ENCODE measurements at places on chromosomes 13 and 19.
A peak's percentile ranks its signal among the peaks of the same experiment; 100 is the strongest.

DNA sequence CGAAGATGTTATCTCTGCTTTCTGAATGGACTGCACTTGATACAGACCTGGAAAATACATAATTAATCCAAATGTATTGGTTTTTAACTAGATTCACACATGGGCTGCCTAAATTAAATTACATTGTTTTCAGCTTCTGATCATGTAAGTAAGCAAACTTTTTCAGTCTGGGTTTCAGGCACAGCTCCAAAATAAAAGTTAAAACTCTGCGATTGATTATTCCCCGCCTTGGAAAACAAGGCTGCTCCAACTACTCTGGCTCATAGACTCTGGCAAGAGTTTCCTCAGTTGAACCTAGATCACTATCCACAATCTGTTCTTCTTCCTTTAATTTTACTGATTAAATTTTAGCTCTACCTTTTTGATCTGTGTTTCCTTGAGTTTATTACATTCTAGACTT is 526.0 kb upstream of the SPRY2 start:
- no peak for DNase-seq

GRCh38 chr13:22103046-22104027 is 432.5 kb downstream of the FGF9 start:
- no peak for DNase-seq

- no peak for DNase-seq
These were observed 23.0 kb downstream of the GJA3 start for GRCh38 chr13:20137875-20138274.

DNA sequence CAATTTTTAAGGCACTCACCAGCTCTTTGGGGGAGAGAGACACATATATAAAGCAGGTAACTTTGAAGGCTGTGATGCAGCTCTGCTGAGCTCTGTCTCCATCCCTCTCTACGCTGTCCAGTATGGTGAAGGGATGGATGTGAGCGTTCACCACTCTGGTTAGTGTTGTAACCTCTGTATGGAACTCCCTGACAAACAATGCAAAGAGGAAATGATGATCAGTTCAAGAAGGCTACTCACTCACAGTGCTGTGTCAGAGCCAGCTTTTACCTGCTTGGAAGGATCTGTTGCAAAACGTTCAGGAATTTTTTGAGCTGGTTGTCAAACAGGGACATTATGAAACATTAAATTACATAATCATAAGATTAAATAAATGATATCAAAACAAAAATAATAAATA is 90.8 kb upstream of the SLC10A2 start:
- DNase-seq, result no peak

GRCh38 chr13:79043208-79043607 is 362.8 kb downstream of the RBM26 start:
- no peak for DNase-seq

DNA sequence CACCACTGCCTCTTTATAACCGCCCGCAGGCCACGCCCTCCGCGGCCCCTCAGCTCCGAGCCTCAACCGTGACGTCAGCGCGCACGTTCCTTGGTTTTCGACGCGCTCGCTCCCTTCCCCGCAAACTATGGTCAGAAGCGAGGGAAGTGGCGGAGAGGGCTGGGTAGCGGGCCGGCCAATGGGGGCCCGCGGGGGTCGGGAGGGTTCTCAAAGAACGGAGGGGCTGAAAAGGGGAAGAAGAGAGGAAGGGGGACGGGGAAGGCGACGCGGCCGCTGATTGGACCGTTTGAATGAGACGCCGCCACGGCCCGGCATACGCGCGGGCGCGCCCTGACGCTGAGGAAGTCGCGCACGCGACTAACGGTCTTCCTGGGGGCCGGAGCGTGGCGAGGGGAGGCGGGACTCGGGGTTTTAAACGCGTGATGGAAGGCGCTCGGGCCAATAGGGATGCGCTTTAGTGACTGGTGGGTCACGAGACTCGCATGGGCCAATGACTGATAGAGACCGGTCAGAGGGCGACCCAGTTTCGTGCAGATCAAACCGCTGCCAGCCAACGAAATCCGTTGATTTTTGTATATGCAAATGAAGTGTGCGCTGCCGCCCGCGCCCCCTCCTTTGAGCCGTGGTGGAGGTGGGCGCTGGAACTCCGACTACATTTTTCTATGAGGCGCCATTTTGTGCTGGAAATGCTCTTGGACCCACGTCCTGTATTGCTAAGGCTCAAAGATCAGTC is 378 bp upstream of the UBE2S start:
- DNase-seq, result peak; percentile 100

DNA sequence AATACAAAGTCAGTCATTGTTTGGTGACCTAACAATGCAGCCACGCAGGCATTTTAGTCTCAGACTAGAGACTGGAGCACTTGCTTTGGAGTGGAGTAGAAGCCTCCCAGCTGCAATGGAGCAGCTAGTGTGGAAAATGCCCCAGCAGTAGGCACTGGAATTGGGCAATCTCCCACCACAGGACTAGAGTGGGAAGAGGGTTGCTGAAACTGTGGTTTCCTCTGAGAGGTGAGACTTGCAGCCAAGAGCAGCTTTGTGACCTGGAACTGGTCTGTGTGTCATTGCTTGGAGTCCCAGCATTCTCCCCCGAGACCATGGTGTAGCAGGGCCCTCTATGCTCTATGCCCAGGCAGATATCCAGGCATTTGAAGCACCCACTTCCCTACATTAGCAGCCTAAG is 556.3 kb downstream of the UQCRFS1 start:
- DNase-seq, result no peak

DNA sequence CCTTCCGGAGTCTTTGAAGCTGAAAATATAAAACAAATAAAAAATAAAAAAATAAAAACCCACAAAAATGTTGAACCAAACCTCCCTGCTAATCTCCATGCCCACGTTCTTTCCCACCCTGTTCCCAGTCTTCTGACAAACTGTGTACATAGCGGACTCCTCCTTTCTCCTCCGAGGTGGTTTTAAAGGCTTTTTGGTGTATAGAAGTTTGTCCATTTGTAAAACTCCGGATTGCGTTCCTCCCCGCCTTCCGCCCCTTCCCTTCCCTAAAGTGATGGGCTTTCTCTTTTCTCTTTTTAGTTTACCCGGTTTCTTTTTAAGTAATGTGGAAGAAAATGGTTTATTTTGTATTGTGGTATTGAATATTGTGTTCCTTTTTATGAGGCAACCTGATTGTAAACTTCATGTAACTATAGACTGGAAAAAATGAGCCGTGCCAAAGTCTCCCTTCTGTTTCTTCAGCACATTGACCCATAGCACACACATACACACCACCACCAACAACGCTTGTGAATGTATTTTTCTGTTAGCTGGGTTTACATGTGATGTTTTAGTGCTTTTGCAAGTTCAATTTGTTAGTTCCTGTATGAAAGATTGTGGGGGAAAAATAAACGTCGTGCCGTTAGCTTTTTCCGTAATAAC is 4.4 kb downstream of the ZIC2 start:
- DNase-seq, result no peak

GRCh38 chr19:39070888-39071287 is 13.3 kb upstream of the ACP7 start:
- DNase-seq, result no peak

- DNase-seq, result no peak
These were observed 28.5 kb downstream of the FBN3 start for GRCh38 chr19:8120636-8121480.

DNA sequence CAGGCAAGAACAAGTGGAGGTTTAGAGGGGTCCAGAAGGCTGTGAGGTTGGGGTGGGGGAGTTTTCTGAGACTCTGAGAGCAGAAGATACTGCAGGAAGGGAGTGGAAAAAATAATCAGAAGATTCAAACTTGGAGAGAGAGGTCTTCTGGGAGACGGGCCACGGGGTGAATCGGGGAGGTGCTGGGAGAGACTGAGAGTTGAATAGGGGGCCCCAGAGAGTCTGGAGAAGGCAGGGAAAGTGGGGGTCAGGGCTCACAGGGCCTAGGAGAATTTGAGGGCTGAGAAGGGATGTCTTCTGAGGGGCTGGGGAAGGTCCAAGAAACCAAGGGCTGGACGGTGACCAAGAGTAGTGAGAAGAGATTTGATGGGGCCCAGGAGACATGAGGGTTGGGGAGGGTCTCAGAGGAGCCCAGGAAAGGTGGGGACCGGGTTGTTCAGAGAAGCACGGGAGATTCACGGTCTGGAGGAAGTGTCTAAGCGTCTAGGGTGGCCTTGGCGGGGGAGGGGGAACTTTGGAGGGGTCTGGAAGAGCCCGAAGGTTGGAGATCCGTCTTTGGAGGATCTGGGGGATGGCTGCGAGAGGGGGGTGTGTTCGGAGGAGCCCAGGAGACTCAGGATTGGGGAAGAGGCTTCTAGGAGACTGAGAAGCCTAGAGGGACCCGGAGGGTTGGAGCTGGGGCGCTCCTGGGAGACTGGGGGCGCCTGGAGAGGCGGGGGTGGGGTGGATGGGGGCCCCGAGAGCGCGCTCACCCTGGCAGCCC is 1.5 kb downstream of the KCNC3 start:
- DNase-seq, result no peak

DNA sequence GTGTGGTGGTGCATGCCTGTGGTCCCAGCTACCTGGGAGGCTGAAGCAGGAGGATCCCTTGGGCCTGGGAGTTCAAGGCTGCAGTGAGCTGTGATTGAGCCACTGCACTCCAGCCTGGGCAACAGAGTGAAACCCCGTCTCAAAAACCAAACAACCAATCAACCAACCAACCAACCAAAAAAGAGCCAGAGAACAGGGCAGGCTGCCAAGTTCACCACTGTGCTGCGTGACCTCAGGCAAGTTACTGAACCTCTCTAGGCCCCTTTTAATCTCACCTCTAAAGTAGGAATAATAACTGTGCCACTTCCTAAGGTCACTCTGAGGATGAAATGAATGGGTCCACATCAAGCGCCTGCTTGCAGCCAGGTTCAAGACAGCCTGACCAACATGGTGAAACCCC is 16.9 kb downstream of the TJP3 start:
- no peak for DNase-seq

DNA sequence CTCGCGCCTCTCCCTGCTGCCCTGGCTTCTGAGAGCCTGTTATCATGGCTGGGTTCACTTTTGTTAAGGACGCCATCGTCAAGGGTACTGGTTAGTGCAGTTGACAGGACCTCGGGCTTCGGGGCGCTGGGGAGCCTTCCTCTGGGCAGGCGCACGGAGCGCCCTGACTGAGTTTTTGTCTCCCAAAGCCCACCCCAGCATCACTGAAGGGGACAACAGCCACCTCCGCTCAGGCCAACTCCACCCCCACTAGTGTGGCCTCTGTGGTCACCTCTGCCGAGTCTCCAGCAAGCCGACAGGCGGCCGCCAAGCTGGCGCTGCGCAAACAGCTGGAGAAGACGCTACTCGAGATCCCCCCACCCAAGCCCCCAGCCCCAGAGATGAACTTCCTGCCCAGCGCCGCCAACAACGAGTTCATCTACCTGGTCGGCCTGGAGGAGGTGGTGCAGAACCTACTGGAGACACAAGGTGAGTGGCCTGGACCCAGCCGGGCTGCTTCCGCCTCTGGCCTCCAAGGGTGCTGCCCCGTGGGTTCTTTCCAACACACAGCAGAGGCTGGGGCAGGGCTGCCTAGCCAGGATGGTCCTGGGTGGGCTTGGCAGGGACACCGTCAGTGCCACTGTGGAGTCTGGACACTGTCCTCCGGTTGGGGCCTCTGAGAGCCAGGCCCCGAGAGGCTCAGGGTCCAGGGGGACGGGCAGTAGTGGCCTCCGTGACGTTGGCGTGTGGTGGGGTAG is 16.9 kb downstream of the TSSK6 start:
- no peak for DNase-seq

DNA sequence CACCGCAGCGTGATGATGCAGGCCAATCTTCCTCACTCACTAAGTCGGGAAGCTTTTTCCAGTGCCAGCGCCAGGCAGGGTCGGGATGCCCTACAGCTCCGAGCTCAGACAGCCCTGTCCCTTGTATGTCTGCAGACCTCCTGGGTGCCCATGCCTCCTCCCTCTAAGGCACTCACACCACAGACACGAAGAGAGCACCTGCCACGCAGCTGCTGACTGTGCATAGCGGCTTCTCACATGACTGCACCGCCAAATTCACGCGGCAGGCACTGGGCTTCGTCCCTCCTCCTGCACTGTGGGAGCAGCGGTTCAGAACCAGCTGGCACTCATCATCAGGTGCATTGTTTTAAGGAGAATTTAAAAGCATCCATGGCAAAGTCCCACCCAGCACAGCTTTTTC is 88.1 kb downstream of the SLC7A1 start:
- no peak for DNase-seq

DNA sequence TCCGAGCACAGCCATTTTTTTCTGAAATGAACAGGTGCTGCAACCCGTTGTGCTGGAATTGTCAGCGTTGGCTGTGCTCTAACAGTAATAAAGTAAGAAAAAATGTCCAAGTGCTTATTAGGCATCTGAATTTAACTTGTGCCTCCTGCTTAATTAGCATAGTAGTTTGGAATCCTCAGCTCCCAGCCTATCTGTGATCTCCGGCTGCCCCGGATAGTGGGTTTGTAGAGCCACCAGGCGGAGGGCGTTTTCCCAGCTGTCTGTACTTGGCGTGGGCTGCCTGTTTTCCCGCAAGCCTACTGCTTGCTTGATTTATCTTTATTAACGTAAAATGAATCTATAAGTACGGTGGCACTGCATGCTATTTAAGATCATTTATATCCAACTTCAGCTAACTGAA is 137.9 kb downstream of the MTUS2 start:
- DNase-seq, result no peak

- DNase-seq, result no peak
These were observed 5.0 kb upstream of the KMT2B start for GRCh38 chr19:35712567-35713505.

DNA sequence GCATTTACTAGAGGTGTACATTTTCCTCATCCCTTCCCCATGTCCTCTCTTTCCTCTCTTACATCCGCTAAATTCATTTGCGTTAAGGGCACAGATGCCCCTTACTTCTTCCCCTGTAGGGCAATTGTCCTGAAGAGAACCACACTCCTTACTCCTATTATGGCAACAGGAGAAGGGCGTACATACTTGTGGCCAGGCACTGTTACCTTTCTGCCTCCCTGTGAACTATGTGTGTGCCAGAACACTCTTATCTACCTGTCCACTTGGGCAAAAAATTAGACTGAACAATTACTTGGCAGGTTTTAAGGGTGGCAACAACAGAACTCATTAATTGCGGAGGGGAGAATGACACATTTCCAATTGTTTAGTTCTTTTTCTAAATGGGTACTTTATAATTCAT is 152.5 kb downstream of the RGCC start:
- DNase-seq, result no peak

DNA sequence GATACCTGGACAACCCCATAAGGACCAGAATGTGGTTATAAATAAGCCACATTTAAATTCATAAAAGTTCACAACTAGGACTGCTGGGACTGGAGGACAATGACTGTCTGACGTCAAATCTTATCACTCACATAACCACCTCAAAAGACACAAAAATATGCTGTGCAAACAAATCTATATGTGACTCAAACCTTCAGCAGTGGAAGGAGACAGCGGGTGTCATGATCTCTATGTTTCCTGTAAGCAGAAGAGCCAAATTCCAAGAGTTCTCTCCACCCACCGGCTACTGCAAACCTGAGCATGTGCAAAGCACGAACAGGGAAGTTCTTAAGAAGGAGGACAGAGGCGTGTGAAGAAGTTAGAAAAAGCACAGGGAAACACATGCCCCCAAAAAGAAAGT is 113.2 kb downstream of the MYCBP2 start:
- DNase-seq, result peak; percentile 50
